NCI-H226 (cell line): ENCODE measurements at places on chromosomes 1 and 21.
A peak's percentile ranks its signal among the peaks of the same experiment; 100 is the strongest.

DNA sequence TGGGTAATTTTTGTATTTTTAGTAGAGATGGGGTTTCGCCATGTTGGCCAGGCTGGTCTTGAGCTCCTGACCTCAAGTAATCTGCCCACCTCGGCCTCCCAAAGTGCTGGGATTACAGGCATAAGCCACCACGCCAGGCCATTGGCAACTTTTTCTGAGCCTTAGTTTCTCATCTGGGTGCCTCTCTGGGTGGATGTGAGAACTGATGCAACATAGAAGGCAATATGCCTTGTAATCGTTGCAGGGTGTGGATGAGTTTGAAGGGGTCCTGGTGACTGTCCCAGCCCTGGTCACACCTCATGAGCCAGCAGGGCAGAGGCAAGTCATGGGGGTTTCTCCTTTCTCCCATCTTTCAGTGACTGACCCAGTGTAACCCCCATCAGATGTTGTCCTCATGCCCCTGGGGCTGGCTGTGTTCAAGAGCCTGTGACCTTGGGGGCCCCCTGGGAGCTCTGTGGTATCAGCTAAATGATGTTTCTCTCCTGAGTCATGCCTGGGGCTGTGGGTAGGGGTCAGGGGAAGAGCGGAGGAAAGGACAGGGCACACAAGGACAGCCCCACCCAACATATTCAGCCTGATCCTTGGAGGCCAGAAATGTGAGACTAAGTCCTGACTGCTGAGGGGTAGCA is 3.6 kb downstream of the COL9A2 start:
- no peak for DNase-seq

GRCh38 chr1:213176341-213176740 is 125.3 kb downstream of the RPS6KC1 start:
- DNase-seq, result no peak

GRCh38 chr1:15668089-15668754 is 15.9 kb upstream of the PLEKHM2 start:
- peak; percentile 20 for DNase-seq

DNA sequence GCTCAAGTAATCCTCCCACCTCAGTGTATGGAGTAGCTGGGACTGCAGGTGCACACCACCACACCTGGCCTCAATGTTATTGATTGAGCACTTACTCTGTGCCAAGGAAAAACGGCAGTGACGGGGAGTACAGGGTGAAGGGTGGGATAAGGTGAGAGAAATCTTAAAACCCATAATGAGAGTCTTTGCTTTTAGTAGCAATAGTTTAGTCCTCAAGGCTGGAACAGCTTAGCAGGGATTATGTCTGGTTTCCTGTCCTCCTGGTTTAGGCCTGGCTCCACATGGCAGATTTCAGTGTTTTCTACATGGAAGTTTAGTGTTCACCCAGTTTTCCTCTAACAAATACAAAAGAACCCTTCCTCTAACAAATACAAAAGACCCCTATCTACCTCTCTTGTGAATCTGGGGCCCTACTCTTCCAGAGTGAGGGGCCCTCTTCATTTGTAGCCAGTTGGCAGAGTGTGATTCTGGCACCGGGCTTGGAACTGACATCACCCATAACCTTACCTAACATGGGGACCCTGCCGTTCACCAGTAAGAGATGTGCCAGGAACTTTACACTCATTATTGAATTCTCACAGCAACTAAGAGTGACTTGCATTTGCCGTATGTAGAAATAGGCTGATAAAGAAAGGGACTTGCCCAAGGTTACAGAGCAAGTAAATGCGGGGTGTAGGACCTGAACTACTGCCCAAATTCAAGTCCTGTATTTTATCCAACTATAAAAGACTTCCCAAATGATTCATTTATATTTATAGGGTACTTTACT is 6.9 kb downstream of the ZNF691 start:
- no peak for DNase-seq

DNA sequence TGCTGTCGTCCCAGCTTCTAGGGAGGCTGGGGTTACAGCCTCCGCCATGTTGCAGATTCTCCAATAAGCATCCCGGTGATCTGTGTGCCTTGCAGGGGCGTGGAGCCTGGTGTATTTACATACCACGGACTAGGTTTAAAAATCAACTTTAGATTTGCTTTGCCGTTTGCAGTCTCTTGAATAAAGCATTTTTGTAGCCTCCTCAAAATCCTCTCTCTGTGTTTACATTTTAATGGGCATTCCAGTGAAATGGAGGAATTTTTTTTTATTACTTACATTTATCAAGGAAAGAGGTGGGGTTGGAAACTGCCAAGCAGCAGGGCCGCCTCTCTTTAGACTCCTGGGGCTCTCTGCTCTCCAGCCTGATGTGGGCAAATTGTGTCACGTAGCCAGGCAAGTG is 437.5 kb upstream of the VAMP3 start:
- DNase-seq, result no peak

- DNase-seq, result peak; percentile 72
Measured at GRCh38 chr1:37945743-37946702, 830 bp downstream of the INPP5B start.

- no peak for DNase-seq
Measured at GRCh38 chr1:175136246-175136645, 56.3 kb downstream of the KIAA0040 start.

DNA sequence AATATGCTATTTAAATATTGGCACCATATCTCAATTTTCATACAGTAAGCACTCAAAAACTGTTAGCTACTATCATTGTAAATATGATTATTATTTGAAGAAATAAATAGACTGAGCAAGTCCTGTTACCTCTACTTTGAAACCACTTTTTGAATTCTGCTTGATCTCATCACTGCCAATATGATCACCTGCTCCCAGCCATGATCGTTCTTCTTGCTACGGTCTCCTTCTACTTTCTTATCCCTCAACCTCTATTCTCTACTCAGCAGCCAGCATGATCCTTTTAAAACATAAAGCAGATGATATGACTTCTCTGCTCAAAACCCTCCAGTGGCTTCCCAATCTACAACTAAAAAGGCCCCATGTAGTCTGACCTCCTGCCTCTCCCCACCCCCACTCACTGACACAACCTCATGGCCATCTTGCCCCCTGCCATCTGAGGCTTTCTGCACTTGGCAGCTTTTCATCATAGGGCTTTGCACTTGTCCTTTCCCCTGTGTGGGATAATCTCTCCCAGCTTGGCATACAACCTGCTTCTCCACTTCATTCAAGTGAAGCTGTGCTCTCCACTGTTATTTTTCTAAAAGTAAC is 27.2 kb downstream of the CD34 start:
- no peak for DNase-seq

GRCh38 chr1:213055767-213056166 is 4.7 kb downstream of the RPS6KC1 start:
- no peak for DNase-seq

DNA sequence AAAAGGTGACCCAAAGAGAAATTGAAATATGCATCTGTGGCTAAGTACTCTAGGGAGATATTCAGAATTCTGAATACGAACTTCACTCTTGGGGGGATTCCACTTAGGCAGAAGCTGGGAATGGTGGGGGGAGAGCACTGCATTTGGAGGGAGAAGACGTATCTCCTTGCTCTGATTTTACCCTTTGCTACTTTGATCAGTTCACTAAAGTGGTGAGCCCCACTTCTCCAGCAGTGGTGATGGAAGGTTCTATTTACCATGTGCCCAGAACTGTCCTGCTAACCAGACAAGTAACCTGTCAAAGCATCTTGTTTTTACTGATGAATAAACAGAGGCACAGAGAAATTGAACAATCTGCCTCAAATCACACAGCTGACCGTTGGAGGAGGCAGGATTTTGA is 483.4 kb downstream of the SIPA1L2 start:
- no peak for DNase-seq

DNA sequence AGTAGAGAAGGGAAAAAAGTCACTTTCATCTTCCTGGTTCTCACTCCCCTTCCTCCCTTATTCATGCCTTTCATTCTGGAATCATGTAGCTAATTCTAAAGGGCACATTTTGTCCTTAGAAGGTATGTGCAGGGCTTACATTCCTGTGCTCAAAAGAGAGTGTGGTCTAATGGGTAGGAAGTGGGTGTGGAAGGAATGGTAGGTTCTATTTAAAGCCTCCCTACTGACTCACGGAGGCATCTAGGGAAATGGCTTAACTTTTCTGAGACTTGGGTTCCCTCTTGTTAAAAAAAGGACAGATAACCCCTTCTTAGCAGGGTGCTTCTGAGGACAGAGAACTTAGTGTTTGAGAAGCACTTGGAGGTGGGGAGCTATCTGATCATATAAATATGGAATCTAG is 249.3 kb upstream of the DUSP10 start:
- no peak for DNase-seq

GRCh38 chr21:46457801-46458314 is 833 bp upstream of the DIP2A start:
- no peak for DNase-seq

- no peak for DNase-seq
Measured at GRCh38 chr1:199163267-199163666, 524.4 kb downstream of the PTPRC start.

DNA sequence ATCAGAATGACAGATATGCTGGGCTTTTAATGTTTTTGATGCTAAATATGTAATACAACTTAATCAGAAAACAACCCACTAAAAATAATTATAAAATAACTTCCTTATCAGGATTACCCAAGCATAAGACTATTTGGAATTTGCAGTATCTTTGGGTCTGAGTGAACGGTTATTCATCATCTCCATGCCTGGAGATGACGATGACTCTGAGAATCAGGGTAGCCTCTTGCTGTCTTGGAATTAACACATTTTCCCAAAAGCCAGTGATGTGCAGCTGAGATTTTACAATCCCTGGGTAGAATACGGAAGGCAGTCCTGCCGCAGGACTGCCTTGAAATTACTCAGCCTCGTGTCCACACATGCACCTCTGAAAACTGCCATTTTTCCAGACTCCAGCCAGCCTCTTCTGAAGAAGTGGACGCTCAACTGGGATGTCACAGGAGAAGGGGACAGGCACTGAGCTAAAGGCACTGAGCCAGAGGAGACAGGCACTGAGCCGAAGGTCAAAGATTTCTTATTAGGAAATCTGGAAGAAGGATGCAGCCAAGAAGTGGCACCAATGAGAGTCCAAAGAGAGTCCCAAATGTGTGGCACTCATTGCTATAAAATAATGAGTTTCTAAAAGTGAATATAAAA is 85.5 kb downstream of the PGBD5 start:
- DNase-seq, result peak; percentile 40

DNA sequence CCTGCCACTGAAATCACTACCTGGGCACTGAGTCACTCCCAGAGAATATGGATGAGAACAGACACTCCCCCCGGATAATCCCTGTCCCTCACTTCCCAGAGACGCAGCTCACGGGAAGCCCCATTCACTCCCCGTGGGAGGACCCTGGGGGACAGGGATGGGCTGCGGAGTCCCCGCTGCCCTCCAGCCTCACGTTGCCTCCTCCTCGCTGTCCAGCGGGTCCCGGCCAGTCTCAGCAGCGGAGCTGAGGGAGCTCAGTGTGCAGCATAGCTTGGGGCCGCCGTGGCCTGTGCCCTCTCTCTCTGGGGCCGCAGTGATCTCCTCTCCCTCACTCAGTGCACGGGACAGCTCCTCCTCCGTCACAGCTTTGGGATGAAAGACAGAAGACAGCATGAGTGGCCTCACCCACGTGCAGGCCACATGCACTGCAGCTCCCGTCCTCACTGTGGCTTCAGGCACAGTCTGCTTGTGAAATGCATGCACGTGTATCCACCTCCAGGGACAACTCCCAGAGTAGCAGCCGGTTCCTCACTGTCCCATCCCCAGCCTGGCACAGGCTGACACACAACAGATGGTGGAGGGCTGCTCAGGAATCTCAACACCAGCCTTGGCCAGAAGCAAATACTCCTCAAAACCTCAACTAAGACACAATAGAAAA is 7.4 kb downstream of the CFAP410 start:
- no peak for DNase-seq

DNA sequence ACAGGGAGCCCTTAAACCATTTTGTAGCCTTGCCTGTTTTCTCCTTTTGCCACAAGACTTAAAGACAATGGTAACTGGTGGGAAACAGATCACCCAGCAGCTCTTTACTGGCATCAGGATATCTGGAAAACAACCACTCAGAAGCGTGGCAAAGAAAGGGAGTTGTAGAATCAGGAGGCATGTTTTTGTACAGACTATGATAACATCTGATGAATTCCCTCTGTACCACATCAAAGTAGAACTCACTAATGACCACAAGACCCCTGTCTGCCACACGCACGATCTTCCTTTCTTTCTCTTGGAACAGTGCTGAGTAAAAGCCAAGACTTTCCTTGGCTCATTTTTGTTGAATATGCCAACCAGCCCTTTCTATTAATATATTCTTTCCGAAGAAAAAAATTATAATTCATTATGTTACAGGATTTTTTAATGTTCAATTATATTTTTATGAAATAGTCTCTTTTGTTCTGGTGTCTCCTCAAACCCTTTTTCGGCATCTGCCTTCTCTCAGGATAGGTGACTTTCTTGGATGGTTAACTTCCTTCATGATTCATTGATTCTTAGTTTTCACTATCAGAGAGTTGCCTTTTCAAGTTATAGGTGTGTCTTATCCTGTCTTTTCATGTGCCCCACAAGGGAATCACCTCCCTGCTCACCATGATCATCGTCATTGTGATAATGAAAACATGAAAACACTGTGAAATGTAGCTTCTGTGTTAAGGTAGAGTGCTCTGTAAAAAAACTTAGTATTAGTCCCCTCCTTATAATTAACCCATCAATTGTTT is 7.9 kb upstream of the PHGDH start:
- DNase-seq, result no peak

DNA sequence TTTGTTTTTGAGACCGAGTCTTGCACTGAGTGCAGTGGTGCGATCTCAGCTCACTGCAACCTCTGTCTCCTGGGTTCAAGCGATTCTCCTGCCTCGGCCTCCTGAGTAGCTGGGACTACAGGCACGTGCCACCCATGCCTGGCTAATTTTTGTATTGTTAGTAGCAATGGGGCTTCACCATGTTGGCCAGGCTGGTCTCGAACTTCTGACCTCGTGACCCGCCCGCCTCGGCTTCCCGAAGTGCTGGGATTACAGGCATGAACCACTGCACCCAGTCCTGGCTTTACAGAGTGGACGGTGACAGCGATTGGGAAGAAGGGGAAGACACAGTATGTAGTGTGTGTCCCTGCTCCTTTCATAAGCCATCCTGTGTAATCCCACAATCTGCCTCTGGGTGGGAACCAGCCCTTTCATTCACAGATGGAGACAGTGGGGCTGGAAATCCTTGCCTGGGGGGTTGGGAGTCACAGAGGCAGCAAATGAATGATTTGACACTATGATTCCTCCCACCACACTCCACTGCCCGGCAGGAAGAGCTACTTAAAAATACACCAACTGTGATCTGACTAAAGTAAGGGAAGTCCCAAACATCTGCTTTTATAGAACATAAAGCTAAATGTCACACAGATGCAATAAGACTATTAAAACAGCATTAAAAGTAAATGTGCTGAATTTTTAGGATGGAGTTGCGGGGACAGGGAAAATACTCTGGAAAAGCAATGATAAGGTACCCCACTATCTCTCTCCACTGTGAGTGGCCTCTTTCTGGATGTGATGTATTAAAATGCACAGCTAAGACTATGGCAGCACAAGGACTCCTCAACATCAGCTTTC is 4.5 kb downstream of the PARP1 start:
- DNase-seq, result no peak

- no peak for DNase-seq
Measured at GRCh38 chr1:1779320-1779675, 1.0 kb upstream of the NADK start.
